Type B pancreatic cell (in vitro differentiated cells): ENCODE measurements at places on chromosomes 5 and 9. TPM values are rescaled to one million over a fixed set of nuclear protein-coding genes. Genes with fewer than 3 reads are reported as not detected.

GRCh38 chr9:70479880-70480291, 65.4 kb upstream of the KLF9 start:
- DNase-seq: no peak
- peaks cover 33% of the 10 kb centered on the region for H3K4me1 ChIP-seq
- H3K27ac ChIP-seq: peak overlapping the region; percentile 98
- H3K4me3 ChIP-seq: peak overlapping the region; percentile 84
- no peaks in the 10 kb centered on the region for H3K36me3 ChIP-seq

Gene PCDHB16
- 3.1 and 6.9 TPM in 2 replicates for total RNA-seq

Gene ENHO
- 0.95 and 5.5 TPM in 2 replicates for total RNA-seq

Gene AJM1
- 3.2 and 3.6 TPM in 2 replicates for total RNA-seq

Gene DYNC2I2
- 65.0 and 70.6 TPM in 2 replicates for total RNA-seq

DNA sequence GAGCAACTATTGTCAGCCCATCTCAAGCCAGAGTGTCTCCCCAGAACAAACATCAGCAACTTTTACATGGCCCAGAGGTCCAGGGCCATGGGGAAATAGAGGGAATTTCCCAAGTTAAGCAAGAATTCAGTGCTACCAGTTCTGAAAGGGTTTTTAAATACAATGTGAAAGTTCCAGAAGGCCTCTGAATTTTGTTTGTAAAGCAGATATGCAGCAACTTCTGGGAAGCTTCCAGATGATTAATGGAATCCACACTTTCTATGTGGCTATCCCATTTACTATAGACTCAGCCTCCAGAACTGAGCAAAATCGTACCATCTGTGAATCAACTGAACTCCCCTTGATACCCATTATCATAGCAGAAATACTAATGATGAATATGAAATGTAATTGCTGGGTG, 93.8 kb downstream of the FEM1C start:
- peak overlapping the region; percentile 16 for H3K4me3 ChIP-seq
- no peak for DNase-seq
- no peaks in the 10 kb centered on the region for H3K27me3 ChIP-seq
- no peaks in the 10 kb centered on the region for H3K36me3 ChIP-seq

DNA sequence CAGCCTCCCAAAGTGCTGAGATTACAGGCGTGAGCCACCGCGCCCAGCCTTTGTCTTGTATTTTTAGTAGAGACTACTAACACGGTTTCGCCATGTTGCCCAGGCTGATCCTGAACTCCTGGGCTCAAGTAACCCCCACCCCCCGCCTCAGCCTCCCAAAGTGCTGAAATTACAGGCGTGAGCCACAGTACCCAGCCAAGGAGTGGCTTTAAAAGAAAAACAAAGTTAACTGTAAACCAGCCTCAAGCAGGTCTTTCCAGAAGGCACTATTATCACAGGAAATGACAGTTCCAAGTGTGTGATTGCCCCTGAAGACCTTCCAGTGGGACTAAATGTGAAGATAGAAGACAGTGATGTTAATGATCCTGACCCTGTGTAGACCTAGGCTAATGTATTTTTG, 31.1 kb downstream of the SIL1 start:
- H3K4me1 ChIP-seq: peaks cover 35% of the 10 kb centered on the region
- no peak for DNase-seq
- peaks cover 9% of the 10 kb centered on the region for H3K36me3 ChIP-seq
- H3K4me3 ChIP-seq: no peak overlapping the region
- H3K27me3 ChIP-seq: no peaks in the 10 kb centered on the region

Gene GRAMD2B
- total RNA-seq: 18.3 and 21.5 TPM in 2 replicates

GRCh38 chr5:180950291-180950949, 38.2 kb upstream of the BTNL3 start:
- peaks cover 25% of the 10 kb centered on the region for H3K27me3 ChIP-seq
- H3K27ac ChIP-seq: no peak overlapping the region
- H3K36me3 ChIP-seq: no peaks in the 10 kb centered on the region
- no peak overlapping the region for H3K4me3 ChIP-seq
- H3K4me1 ChIP-seq: no peaks in the 10 kb centered on the region

DNA sequence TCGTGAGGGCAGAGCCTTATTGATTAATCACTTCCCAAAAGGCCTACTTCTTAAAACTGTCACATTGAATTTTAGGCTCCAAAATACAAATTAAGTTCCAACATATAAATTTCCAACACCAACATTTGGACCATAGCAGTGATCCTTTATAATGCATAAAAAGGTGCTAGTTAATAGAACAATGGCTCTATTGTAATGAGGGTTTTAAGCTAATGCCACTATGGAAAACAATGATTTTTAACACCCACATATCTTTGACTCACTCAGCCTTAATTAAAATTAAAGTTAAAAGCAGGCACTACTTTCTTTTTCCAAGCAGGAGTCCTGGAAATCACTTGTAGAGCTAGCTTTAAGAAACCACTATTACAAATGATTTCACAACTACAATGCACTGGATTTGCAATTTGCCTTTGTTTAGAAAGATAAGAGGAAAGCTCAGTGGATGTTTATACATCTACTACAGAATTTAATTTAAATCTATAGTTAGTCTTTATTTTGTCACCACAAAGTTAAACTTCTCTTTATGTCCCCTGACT, 41.8 kb downstream of the DPYSL3 start:
- H3K4me3 ChIP-seq: no peak overlapping the region
- peaks cover 7% of the 10 kb centered on the region for H3K27me3 ChIP-seq
- H3K4me1 ChIP-seq: no peaks in the 10 kb centered on the region

- DNase-seq: no peak
- H3K27ac ChIP-seq: no peak overlapping the region
- H3K36me3 ChIP-seq: peaks cover 4% of the 10 kb centered on the region
Measured at GRCh38 chr5:102770803-102771202, 15.7 kb downstream of the PAM start.

Gene ADRB2
- total RNA-seq: 0.81 and 1.3 TPM in 2 replicates

Gene SPRY4
- total RNA-seq: 16.1 and 20.7 TPM in 2 replicates

DNA sequence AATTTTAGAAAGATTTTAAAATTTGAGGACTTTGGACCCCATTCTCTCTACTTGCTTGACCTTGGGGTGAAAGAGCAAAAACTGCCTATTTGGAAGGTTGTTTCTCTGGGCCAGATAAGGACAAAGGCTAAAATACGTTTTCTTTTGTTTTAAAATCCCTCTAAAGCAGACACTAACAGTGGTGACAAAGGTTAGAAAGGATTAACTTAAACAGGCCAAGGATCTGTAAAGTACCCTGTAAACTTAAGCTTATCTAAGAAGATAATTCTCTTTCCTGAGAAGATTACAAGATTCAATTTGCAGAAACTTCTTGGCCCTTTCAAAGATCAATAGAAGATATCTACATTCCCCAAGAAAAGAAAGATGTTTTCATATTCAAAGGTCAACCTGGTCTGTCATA, 12.1 kb downstream of the TRPM6 start:
- H3K36me3 ChIP-seq: no peaks in the 10 kb centered on the region
- no peak overlapping the region for H3K27ac ChIP-seq
- H3K27me3 ChIP-seq: no peaks in the 10 kb centered on the region

Gene SPINK7
- not detected in 2 replicates for total RNA-seq

GRCh38 chr5:135135530-135136226, 101.7 kb upstream of the PITX1 start:
- no peak overlapping the region for H3K27ac ChIP-seq
- no peaks in the 10 kb centered on the region for H3K36me3 ChIP-seq
- no peak for DNase-seq
- no peak overlapping the region for H3K4me3 ChIP-seq

DNA sequence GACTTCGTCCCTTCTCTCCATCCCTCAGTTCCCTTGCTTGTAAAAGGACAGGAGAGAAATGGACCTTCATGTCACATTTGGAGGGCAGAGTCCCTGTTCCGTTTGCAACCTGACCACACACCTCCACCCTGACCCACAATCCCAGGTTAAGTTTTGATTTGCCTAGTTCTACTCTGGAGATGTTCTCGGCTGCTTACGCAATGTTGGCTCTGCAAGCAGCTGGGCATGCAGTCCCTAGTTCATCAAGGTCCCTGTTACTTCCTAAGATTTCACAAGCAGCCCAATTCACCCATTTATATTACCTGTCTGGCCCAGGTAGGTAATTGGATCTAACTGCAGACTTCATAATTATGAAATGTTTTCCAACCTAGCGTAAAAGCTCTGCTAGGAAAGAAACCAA, 28.8 kb downstream of the SLIT3 start:
- no peak overlapping the region for H3K4me3 ChIP-seq
- H3K36me3 ChIP-seq: peaks cover 13% of the 10 kb centered on the region
- H3K4me1 ChIP-seq: peaks cover 21% of the 10 kb centered on the region
- no peak overlapping the region for H3K27ac ChIP-seq
- DNase-seq: no peak
- no peaks in the 10 kb centered on the region for H3K27me3 ChIP-seq

GRCh38 chr5:75192804-75193203, 43.9 kb downstream of the ANKRD31 start:
- no peak overlapping the region for H3K4me3 ChIP-seq
- no peak for DNase-seq
- H3K36me3 ChIP-seq: no peaks in the 10 kb centered on the region
- H3K4me1 ChIP-seq: no peaks in the 10 kb centered on the region

GRCh38 chr9:133930046-133930681, 62.0 kb downstream of the VAV2 start:
- no peaks in the 10 kb centered on the region for H3K27me3 ChIP-seq
- no peak for DNase-seq
- no peak overlapping the region for H3K4me3 ChIP-seq
- H3K4me1 ChIP-seq: peaks cover 16% of the 10 kb centered on the region

GRCh38 chr5:169869066-169869465, 111.2 kb downstream of the INSYN2B start:
- no peak overlapping the region for H3K27ac ChIP-seq
- H3K27me3 ChIP-seq: peaks cover 23% of the 10 kb centered on the region
- DNase-seq: no peak
- H3K4me1 ChIP-seq: peaks cover 17% of the 10 kb centered on the region
- H3K36me3 ChIP-seq: no peaks in the 10 kb centered on the region
- H3K4me3 ChIP-seq: no peak overlapping the region

- H3K4me3 ChIP-seq: no peak overlapping the region
- H3K27ac ChIP-seq: no peak overlapping the region
- no peaks in the 10 kb centered on the region for H3K4me1 ChIP-seq
- H3K27me3 ChIP-seq: peaks cover 9% of the 10 kb centered on the region
Measured at GRCh38 chr5:123482258-123482657, 29.7 kb upstream of the CSNK1G3 start.

Gene KIF24
- total RNA-seq: 3.5 and 9.6 TPM in 2 replicates

GRCh38 chr5:72478684-72479083, 28.5 kb downstream of the ZNF366 start:
- DNase-seq: no peak
- no peaks in the 10 kb centered on the region for H3K36me3 ChIP-seq
- H3K4me1 ChIP-seq: peaks cover 3% of the 10 kb centered on the region
- no peaks in the 10 kb centered on the region for H3K27me3 ChIP-seq
- no peak overlapping the region for H3K27ac ChIP-seq

GRCh38 chr5:6404129-6404528, 25.8 kb upstream of the MED10 start:
- H3K4me3 ChIP-seq: no peak overlapping the region
- no peaks in the 10 kb centered on the region for H3K4me1 ChIP-seq
- H3K27me3 ChIP-seq: peaks cover 53% of the 10 kb centered on the region
- DNase-seq: peak; percentile 32
- no peak overlapping the region for H3K27ac ChIP-seq
- no peaks in the 10 kb centered on the region for H3K36me3 ChIP-seq

GRCh38 chr5:53503562-53504218, 23.3 kb downstream of the FST start:
- DNase-seq: no peak
- no peaks in the 10 kb centered on the region for H3K4me1 ChIP-seq
- no peaks in the 10 kb centered on the region for H3K36me3 ChIP-seq
- H3K27ac ChIP-seq: no peak overlapping the region

GRCh38 chr5:18285257-18285656, 651.0 kb downstream of the TAF11L14 start:
- no peak overlapping the region for H3K4me3 ChIP-seq
- H3K27ac ChIP-seq: no peak overlapping the region
- H3K27me3 ChIP-seq: no peaks in the 10 kb centered on the region
- no peaks in the 10 kb centered on the region for H3K36me3 ChIP-seq
- no peaks in the 10 kb centered on the region for H3K4me1 ChIP-seq
- DNase-seq: no peak

- H3K4me3 ChIP-seq: peak overlapping the region; percentile 61
- peak overlapping the region; percentile 39 for H3K27ac ChIP-seq
- peaks cover 14% of the 10 kb centered on the region for H3K4me1 ChIP-seq
- H3K27me3 ChIP-seq: peaks cover 44% of the 10 kb centered on the region
- no peaks in the 10 kb centered on the region for H3K36me3 ChIP-seq
- no peak for DNase-seq
Measured at GRCh38 chr5:95281226-95281625, 3.7 kb downstream of the MCTP1 start.

DNA sequence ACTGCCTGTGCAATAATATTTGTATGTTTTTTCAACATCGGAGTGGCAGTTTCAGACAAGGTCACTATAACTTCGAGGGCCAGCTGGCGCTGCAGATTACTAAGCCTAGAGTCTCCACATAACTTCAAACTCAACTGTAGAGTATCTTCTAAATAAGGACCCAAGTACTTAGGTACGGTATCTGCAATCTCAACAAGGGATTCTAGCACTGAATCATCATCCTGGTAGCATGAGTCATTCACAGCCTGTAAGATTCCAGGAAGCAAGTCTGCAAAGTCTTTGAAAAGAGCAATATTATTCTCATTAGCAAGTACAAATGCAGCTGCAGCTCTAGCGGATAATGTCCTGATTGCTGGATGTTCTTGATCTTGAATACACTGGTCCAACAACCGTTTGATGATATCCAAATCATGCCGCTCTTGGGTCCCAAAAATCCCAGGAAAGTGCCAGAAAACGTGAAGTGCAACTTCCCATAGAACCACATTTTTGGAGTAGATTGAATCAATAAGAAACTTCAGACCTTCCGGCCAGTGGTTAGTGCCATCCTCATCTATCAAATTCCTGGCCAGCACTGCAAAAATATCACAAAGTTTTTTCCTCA, 654 bp downstream of the RANBP6 start:
- peaks cover 23% of the 10 kb centered on the region for H3K4me1 ChIP-seq
- H3K36me3 ChIP-seq: peaks cover 27% of the 10 kb centered on the region
- H3K4me3 ChIP-seq: peak overlapping the region; percentile 92
- no peak for DNase-seq

Gene LRRC14B
- total RNA-seq: not detected in 2 replicates

Gene HSPA9
- total RNA-seq: 238 and 252 TPM in 2 replicates

Gene PGM5
- 5.8 and 21.2 TPM in 2 replicates for total RNA-seq

GRCh38 chr5:179055436-179055835, 4.7 kb upstream of the ZNF354C start:
- peak overlapping the region; percentile 48 for H3K27ac ChIP-seq
- no peaks in the 10 kb centered on the region for H3K4me1 ChIP-seq
- H3K36me3 ChIP-seq: peaks cover 4% of the 10 kb centered on the region
- peaks cover 5% of the 10 kb centered on the region for H3K27me3 ChIP-seq
- no peak overlapping the region for H3K4me3 ChIP-seq

GRCh38 chr5:76537073-76537543, 86.1 kb downstream of the F2RL2 start:
- peaks cover 11% of the 10 kb centered on the region for H3K4me1 ChIP-seq
- peaks cover 3% of the 10 kb centered on the region for H3K36me3 ChIP-seq
- H3K27me3 ChIP-seq: peaks cover 3% of the 10 kb centered on the region
- H3K27ac ChIP-seq: no peak overlapping the region
- DNase-seq: no peak
- H3K4me3 ChIP-seq: no peak overlapping the region

Gene KIF20A
- total RNA-seq: 20.5 and 61.0 TPM in 2 replicates

Gene CARD9
- total RNA-seq: 2.0 and 2.6 TPM in 2 replicates

Gene RNF183
- 0.77 and 1.0 TPM in 2 replicates for total RNA-seq
